ENCODE measurements at places on chromosomes 5 and 9.
A peak's percentile ranks its signal among the peaks of the same experiment; 100 is the strongest.

GRCh38 chr5:5755888-5756287 is 333.4 kb downstream of the ICE1 start:
- DNase-seq: no peak

DNA sequence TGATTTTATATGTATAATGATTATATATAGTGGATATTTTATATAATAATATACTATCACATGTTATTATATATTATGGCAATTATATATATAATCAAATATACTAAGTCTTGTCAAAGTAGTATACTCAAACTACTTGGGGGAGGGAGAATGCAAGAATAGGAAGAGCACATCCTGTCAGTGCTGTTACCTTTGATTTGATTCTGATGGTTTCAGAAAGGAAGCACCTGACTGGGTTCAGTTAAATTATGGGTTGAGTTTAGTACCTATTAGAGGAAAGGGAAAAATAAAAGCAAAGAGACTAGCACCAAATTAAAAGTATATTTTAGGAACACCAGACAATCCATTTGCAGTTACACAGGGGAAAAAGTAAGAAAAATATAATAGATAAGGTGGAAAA is 107.6 kb downstream of the GRIA1 start:
- DNase-seq: no peak

- DNase-seq: peak; percentile 62
These were observed 258.1 kb upstream of the NFIL3 start for GRCh38 chr9:91681461-91682305.

DNA sequence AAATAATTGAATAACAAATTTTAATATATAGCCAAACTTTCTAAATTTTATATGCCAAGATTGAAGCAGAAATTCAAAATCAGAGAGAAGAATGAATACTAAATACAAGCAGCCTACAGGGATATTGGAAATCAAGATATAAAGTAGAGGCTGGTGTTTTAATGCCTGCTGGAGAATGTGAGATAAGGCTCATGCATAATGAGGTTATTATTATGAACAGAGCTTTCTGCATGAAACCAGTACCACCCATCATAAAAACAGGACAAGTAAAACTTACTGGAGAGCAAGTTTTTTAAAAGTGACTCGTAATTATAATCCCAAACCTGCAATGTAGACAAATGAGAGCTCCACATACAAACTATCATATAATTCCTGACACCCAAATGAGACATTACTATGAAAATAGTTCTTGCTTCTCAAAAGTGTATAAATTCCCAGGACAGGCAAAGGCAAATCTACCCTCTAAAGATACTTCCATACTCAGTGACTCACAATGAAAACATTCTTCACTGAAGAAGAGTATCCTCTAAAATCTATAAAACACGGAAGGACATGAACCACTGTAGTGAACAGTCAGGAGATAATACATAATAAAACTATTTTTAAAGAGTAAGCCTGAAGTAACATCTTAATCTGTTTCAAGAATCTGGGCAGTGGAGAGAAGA is 532.0 kb upstream of the GRAMD2B start:
- peak; percentile 9 for DNase-seq

DNA sequence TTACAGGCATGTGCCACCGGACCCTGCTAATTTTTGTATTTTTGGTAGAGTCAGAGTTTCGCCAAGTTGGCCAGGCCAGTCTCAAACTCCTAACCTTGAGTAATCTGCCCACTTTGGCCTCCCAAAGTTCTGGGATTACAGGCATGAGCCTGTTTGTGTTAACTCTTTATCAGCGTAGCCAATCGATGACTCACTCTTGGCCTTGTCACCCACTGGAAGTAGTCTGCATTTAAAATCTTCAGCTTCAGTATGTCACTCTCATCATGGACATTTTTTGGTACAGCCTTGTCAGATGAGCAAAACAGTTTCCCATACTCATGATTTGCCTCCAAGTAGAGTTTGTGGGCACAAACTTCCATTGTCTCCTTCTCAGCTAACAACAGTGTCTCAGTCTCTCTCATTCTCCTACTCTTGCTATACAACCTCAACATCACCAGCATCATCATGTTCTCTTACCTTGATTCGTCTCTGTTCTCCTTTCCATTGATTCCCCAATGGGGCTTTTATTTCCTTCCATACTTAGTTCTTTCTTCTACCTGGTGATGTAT is 22.5 kb downstream of the MUSK start:
- peak; percentile 75 for DNase-seq

GRCh38 chr9:110444911-110445310 is 107.2 kb upstream of the TXNDC8 start:
- peak; percentile 67 for DNase-seq

- no peak for DNase-seq
These were observed 30.0 kb upstream of the FGD3 start for GRCh38 chr9:92917176-92917800.

- DNase-seq: no peak
These were observed 80.7 kb downstream of the GRIA1 start for GRCh38 chr5:153571162-153571561.

- DNase-seq: peak; percentile 58
These were observed 632 bp downstream of the UBAP1 start for GRCh38 chr9:34179213-34180136.

DNA sequence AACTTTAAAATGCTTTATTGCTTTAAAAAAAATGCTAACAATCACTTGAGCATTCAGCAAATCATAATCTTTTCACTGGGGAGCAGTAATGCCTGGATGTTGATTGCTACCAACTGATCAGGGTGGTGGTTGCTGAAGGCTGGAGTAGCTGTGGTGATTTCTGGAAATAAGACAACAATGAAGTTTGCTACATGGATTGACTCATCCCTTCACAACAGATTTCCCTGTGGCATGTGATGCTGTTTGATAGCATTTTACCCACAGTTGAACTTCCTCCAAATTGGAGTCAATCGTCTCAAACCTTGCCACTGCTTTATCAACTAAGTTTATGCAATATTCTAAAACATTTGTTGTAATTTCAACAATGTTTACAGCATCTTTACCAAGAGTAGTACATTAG is 83.3 kb downstream of the MLLT3 start:
- peak; percentile 31 for DNase-seq

- no peak for DNase-seq
These were observed 372.6 kb upstream of the MPDZ start for GRCh38 chr9:13651969-13652663.

GRCh38 chr5:71757590-71758543 is 38.8 kb downstream of the CARTPT start:
- DNase-seq: peak; percentile 66
